ENCODE measurements at places on chromosomes 7 and 10.

- DNase-seq = no peak
Observed at GRCh38 chr7:101173752-101174244, 6.3 kb downstream of the NAT16 start.

DNA sequence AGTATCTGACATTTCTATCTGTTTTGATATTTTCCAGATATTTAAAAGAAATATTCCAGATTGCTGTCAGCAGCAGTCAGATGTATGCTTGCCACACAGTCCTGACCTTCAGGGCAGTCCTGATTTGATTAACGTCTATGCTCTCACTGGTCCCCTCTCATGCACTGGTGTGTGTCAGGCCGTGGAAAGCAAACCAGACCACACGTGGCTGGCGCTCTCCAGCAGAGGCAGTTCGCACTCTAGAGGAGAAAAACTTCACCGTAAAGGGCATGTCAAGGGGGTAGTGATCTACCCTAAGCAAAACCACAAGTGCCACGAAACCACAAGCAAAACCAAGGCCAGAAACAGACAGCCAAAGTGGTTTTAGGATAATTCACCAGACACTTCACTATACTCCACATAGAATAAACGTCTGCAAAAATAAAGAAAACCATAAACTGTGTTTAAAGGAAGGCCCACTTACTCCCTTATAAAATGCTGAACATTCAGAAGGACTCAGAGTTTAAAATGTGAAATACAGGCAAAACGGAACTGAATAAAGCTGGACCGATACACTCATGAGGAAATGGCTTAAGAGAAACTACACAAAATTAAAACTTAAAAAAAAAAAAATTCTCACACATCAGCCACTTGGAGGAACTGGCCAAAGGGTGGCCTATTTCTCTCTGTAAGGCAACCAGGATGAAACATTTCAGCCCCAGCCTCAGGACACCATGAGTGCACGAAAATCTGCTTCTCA, 26.4 kb downstream of the PARP12 start:
- DNase-seq = no peak

DNA sequence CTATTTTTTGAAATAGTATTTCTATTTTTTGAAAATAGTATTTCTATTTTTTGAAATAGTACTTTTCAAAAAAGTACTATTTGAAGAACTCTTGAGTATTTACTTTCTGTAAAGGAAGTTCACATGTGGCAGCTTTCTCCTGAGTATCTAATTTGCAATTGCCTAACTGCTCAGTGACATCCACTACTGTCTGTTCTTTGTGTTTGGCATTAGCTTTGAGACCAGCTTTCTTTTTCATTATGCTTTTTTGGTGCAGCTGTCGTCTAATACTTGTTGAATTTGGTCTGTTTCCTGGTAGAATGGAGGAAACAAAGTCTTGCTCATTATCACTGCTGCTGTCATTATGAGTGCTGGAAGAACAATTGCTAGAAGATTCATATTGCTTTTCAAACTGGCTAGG, 99.1 kb downstream of the BMPR1A start:
- DNase-seq = no peak

DNA sequence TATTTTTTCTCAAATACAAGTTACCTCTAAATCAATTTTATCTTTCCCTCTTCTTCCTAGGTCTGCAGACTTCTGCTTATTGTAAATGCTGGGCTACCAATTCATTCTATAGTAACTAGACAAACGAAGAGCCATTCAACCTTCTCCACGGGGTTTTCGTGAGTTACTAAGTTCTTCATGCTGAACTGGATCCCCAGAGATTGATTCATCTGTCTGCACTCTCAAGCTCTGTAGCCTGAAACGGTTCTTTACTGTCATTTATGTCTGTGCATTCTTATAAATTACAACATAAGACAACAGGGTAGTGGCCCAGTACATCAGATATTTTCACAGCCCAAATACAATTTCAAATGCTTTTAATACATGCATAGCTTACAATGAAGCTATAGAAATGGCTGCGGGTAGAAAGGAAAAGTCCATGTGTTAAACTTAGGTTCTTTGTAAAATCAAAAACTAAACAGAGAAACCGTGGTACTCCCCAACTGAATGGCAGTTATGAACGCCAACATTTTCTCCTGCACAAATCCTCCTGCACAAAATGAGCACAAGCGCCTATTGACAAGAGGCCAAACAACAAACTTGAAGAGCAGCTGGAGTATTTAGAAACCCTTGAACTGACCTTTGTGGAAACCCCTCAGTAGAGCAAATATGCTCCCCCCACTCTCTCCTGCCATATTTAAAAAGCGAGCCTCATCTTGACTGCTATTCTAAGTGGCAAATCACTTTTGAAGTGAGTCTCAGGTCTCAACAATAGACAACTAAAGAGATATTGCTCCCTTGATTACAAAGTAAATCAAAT, 20.7 kb downstream of the LAMB1 start:
- no peak for DNase-seq

GRCh38 chr10:46541017-46541661, 15.3 kb downstream of the GPRIN2 start:
- no peak for DNase-seq
